ENCODE measurements at places on chromosomes 13 and 19.
A peak's percentile ranks its signal among the peaks of the same experiment; 100 is the strongest.

DNA sequence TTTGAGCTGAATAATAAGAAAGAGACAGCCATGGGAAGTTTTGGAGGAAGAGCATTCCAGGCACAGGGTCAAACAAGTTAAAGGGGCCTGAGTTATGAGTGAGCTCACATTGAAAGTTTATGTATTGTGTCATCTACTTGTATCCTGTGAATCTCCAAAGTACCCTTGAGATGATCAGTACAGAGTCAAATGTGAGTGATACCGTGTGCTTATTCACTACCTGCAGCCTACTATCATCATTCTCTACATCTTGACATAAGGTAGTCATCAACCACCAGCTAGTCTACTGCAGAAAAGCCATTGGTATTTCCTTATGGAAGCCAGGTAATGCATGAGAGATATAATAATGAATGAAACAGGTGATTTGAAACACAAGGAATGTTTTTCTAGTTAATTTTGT is 3.0 kb upstream of the KCTD12 start:
- DNase-seq = no peak

DNA sequence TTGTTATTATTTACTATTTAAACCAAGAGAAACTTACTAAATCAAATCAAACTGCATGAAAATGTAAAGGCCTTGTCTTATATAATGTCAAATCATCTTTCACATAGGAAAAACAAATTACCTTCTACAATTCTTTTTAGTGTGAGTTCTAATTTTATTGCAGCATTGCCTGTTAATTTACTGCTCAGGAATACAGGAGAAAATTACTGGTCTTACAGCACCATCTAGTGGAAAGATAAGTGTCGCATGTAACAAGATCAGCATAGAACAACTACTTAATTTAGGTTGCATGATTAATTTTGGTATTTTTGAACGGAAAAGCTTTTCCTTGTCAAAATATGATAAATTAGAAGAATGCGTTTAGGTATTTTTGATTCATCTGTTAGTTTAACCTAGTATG is 502.7 kb downstream of the UQCRFS1 start:
- DNase-seq = peak; percentile 27

- no peak for DNase-seq
Measured at GRCh38 chr13:94309997-94310855, 169.3 kb downstream of the DCT start.

GRCh38 chr19:41774515-41774980 is 19.2 kb downstream of the CEACAM6 start:
- no peak for DNase-seq

- no peak for DNase-seq
Measured at GRCh38 chr19:6103217-6103644, 7.1 kb downstream of the RFX2 start.

GRCh38 chr13:25267715-25268114 is 19.6 kb downstream of the MTMR6 start:
- no peak for DNase-seq

- no peak for DNase-seq
Measured at GRCh38 chr13:24748061-24748400, 15.9 kb upstream of the RNF17 start.

GRCh38 chr19:5749505-5749904 is 29.1 kb downstream of the CATSPERD start:
- no peak for DNase-seq

- no peak for DNase-seq
Measured at GRCh38 chr13:97175041-97175440, 47.1 kb upstream of the MBNL2 start.

DNA sequence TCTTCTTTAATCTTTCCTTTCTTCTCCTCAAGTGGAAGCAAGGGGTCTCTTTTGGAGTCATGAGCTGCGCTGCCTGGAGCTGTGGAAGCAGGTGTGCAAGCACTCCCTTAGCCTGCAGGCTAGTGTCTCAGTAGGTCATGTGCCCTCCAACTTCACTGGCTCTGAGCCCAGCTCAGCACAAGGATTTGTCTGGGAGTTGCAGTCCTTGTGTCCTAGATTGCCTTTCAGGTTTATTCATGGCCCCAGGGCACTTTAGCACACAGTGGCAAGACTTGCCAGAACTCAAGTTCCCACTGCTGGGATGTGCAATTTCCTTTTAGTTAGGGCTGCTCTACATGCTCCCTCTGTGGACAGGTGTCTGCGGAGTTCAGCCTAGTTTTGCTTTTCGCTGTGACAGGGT is 211.7 kb downstream of the LIG4 start:
- DNase-seq = no peak

- DNase-seq = no peak
Measured at GRCh38 chr19:35790981-35791813, 15.8 kb downstream of the ARHGAP33 start.

- DNase-seq = no peak
Measured at GRCh38 chr19:36819130-36819630, 19.0 kb downstream of the ZNF790 start.

- no peak for DNase-seq
Measured at GRCh38 chr13:33174931-33175330, 110.6 kb downstream of the STARD13 start.

GRCh38 chr19:41904118-41904870 is 21.3 kb downstream of the ARHGEF1 start:
- DNase-seq = no peak

DNA sequence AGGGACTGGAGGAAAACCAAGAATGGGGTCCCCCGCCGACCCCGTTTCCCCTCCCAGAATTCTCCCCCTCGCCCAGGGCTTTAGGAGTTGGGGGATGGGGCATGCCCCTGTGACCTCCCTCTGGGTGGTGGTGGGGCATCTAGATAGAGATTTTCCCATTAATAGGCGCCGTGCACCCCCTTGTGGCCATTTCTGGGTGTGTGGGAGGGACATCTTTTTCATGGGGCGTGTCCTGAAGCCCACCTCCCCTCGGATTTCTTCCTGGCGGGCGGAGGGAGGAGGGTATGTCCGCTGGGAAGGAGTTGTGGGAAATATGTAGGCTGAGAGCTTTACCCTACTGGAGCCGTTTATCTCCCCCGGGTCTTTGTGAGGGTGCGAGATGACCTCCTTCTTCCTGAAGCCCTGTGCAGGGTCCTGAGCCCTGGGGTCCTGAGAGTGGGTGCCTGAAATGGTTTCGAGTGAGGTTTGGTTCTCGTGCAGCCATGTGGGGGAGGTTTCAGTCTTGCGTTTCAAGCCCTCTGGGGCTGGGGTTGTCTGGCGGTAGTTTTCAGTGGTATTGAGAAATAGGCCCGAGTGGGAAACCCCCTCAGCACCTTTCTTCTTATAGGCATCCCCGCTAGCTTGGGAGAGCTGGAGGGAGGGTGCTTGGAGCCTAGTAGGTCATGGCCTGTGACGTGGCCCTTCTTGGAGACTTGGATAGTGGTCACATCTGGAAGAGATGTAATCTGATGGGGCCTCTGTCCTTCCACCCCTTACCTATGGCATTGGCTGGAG is 1.0 kb downstream of the PRMT1 start:
- peak; percentile 37 for DNase-seq

DNA sequence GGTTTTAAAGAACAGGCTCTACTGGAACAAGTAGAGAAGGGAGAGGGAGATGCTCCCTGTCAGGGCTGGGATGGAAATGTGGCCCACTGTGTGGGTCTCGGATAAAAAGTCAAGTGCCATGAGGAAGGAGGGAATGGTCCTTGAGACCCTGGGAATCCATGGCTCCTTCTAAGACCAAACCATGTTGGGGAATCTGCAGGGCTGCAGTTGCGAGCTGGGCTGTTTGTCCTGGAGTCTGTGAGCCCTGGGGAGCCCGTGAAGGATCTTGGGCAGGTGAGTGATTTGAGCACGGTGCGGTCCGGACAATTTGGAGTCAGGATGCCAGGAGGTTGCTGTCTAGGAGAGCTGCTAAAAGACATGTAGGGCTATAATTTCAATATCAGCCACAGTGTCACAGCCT is 359.4 kb downstream of the FGF9 start:
- DNase-seq = no peak

DNA sequence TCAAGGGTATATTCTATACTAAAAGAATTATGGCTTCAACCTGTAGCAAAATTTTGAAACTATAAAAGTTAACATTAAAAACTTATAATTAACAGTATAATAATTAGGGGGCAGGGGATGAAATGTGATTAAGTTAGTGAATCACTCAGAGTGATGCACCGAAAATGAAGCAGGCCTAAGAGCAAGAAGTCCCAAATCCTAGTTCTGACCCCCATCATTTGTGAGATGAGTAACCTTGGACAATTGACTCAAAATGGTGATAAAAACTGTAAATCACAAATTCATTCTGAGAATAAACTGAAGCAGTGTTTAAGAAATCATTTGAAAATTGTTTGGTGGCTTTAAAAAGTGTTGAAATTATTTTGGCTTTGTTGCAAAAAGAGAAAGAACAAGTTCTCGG is 56.8 kb downstream of the KLF12 start:
- no peak for DNase-seq

DNA sequence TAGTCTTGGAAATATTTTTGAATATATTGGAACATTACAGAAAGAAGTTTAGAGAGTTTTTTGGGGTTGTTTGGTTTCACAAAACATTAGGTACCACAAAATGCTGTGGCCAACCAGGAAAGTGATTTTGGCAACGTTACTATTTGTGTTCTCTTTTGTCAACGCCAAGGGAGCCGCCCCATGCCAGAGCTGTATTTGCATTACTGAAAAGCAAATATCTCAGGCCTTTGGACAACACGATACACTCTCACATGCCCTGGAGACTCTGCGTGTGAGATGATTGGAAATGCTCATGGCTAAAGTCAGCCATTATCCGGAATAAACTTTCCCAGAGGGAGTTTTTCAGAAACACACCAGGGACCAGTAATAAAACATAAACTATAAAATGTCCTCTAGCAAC is 324.6 kb downstream of the SHISA2 start:
- no peak for DNase-seq

DNA sequence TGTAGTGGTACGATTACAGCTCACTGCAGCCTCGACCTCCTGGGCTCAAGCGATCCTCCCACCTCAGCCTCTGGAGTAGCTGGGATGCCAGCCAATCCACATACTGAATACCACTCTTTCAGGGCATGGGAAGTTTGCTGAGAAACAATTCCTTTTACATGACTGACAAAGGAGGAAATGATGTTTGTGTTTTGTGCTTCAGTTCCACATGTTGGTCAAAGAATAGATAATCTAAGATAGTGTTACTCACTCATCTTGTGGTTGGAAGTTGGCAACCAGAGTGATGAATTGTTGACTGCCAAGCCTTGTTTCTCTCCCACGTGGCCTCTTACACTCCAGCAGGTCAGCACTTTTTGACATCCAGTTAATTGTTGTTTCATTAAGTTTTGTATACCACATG is 7.6 kb downstream of the MBD3L2B start:
- DNase-seq = peak; percentile 86

Measured in epithelial cell of proximal tubule (primary cell).